GM23248 (cell line): ENCODE measurements at places on chromosomes 2 and 18.

DNA sequence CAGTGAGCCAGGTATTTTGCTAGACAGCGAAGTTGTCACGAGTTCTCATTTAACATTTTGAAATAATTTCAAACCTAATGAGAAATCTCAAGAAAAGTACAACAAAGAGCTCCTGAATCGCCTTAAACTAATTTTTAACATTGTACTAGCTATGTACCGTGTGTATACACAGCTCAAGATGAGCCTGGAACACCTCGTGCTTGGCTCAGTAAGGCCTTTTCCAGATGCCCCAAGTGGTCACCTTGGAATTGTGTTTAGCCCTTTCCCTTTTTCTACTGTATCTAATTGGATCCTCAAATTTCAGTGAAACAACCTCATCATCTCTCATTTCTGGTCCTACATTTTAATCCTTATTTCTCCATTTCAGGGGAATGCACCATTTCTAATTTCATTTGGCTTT is 7.2 kb downstream of the PTPN4 start:
- H3K4me3 ChIP-seq, result no peak overlapping the region
- H3K27ac ChIP-seq, result no peak overlapping the region
- H3K27me3 ChIP-seq, result no peaks in the 10 kb centered on the region
- no peak for DNase-seq
- H3K4me1 ChIP-seq, result peaks cover 12% of the 10 kb centered on the region

DNA sequence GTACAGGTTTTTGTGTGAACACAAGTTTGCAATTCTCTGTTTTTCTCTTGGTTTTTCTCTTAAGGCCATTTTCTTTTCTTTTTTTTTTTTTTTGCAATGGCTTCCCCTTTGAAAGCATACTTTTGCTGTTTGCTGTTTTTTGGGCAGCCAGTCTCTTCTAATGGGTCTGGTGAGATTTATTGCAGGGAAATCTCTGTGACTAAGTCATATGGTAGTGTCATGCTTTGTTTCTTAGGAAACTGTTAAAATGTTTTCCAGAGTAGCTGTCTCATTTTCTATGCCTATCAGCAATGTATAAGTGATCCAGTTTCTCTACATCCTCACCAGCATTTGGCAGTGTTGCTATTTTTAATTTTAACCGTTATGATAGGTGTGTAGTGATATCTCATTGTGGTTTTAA is 27.9 kb upstream of the CDCA7 start:
- no peaks in the 10 kb centered on the region for H3K4me1 ChIP-seq
- H3K27me3 ChIP-seq, result 0 out of 2 replicates have a peak, but pooled peaks cover 6% of the 10 kb centered on the region
- H3K36me3 ChIP-seq, result no peaks in the 10 kb centered on the region
- peak; percentile 59 for DNase-seq
- H3K27ac ChIP-seq, result no peak overlapping the region

DNA sequence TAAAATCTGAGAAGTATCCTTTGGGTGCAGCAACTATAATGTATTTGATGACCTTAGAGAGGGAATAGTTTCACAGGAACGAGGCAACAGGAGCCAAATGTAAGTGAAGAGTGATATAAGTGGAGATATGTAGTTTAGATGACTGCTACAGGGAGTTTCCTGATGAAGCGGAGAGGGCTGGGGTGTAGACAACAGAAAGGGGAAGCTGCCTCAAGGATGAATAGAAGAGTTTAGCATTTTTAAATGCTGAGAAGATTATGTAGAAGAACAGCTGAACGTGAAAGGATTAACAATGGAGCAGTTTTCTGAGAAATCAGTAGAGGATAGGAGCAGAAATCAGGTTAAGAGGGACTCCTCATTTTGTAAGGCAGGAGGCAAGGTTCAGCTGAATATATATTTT is 133.3 kb downstream of the LCLAT1 start:
- no peaks in the 10 kb centered on the region for H3K4me1 ChIP-seq
- no peak overlapping the region for H3K27ac ChIP-seq
- H3K36me3 ChIP-seq, result no peaks in the 10 kb centered on the region
- no peaks in the 10 kb centered on the region for H3K27me3 ChIP-seq
- DNase-seq, result no peak
- H3K4me3 ChIP-seq, result no peak overlapping the region

- no peak overlapping the region for H3K4me3 ChIP-seq
- no peak overlapping the region for H3K27ac ChIP-seq
- no peaks in the 10 kb centered on the region for H3K4me1 ChIP-seq
- no peaks in the 10 kb centered on the region for H3K36me3 ChIP-seq
Observed at GRCh38 chr2:8691859-8692437, 10.1 kb downstream of the ID2 start.

- no peaks in the 10 kb centered on the region for H3K36me3 ChIP-seq
- no peaks in the 10 kb centered on the region for H3K4me1 ChIP-seq
- DNase-seq, result no peak
- no peak overlapping the region for H3K27ac ChIP-seq
- H3K4me3 ChIP-seq, result no peak overlapping the region
- no peaks in the 10 kb centered on the region for H3K27me3 ChIP-seq
Observed at GRCh38 chr2:227248876-227249275, 76.2 kb upstream of the MFF start.

GRCh38 chr2:7033136-7033960 is 116.1 kb downstream of the RNF144A start:
- DNase-seq, result no peak
- H3K4me1 ChIP-seq, result no peaks in the 10 kb centered on the region
- no peak overlapping the region for H3K27ac ChIP-seq
- H3K36me3 ChIP-seq, result no peaks in the 10 kb centered on the region

DNA sequence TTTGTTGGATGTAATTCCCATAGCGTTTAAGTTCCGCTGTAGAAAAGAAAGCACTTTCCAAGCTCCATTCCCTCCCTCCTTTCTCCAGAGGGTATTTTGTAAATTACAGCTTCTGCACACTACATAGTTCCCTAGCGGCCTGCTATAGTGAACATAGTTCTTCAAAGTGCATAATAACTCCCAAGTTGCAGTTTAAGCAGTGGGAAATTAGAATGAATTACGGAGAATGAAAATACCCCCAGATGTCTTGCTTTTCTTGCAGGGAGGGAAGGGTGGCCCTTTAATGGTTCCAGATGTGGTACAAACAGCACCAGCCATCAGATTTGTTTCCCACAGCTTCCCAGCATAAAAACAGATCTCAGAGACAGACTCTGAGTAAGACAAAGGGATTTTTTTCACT is 893.9 kb downstream of the SUCLG1 start:
- no peak overlapping the region for H3K4me3 ChIP-seq
- H3K27me3 ChIP-seq, result no peaks in the 10 kb centered on the region
- no peaks in the 10 kb centered on the region for H3K36me3 ChIP-seq
- H3K4me1 ChIP-seq, result no peaks in the 10 kb centered on the region

DNA sequence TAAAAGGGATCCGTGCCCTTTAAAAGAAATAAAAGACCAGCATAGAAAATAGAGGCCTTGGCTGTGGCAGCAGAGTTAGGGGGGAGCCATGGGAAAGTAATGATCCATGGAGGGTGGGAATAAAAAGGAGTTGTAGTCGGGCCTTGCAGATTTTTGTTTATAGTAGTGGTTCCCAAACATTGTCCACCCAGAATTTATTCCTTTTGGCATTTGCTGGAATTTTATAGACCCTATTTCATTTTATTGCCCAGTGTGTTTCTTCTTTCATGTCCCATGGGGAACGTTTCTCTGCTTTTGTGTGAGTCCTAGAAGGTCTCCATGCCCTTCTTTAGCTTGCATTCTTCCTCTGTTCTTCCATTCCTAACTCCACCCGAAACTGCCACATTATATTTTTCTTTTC is 222.2 kb downstream of the LTBP1 start:
- no peaks in the 10 kb centered on the region for H3K36me3 ChIP-seq
- no peak overlapping the region for H3K27ac ChIP-seq
- H3K4me3 ChIP-seq, result no peak overlapping the region
- no peaks in the 10 kb centered on the region for H3K27me3 ChIP-seq

- H3K36me3 ChIP-seq, result no peaks in the 10 kb centered on the region
- no peak overlapping the region for H3K27ac ChIP-seq
- no peak overlapping the region for H3K4me3 ChIP-seq
Observed at GRCh38 chr2:151552287-151552686, 142.6 kb downstream of the RIF1 start.

DNA sequence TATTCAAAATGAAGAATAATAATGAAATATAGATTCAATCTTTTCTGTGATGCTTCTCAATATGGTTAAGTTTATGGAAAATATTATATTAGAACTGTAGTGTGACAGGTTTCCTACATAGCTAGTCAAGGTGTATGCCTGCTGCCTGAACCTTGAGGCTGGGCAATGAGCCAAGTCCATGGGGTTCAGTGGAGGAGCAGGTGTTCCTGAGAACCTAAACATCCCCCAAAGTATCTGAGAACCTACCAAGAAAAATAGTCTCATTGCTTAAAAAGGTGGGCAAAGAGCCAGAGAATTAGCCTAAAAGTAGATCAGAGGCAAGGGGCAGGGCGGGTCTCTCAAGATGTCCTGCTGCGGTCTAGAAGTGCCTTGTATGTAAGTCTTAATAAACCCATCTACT is 185.9 kb upstream of the SPHKAP start:
- H3K36me3 ChIP-seq, result no peaks in the 10 kb centered on the region
- H3K4me3 ChIP-seq, result no peak overlapping the region
- no peaks in the 10 kb centered on the region for H3K4me1 ChIP-seq
- no peaks in the 10 kb centered on the region for H3K27me3 ChIP-seq
- no peak overlapping the region for H3K27ac ChIP-seq

GRCh38 chr2:188395903-188396689 is 104.4 kb downstream of the GULP1 start:
- no peaks in the 10 kb centered on the region for H3K36me3 ChIP-seq
- DNase-seq, result no peak
- H3K4me3 ChIP-seq, result no peak overlapping the region
- H3K27me3 ChIP-seq, result no peaks in the 10 kb centered on the region
- no peak overlapping the region for H3K27ac ChIP-seq

GRCh38 chr2:209578394-209579001 is 154.7 kb downstream of the MAP2 start:
- no peaks in the 10 kb centered on the region for H3K36me3 ChIP-seq
- no peak overlapping the region for H3K4me3 ChIP-seq
- no peaks in the 10 kb centered on the region for H3K27me3 ChIP-seq
- DNase-seq, result no peak

DNA sequence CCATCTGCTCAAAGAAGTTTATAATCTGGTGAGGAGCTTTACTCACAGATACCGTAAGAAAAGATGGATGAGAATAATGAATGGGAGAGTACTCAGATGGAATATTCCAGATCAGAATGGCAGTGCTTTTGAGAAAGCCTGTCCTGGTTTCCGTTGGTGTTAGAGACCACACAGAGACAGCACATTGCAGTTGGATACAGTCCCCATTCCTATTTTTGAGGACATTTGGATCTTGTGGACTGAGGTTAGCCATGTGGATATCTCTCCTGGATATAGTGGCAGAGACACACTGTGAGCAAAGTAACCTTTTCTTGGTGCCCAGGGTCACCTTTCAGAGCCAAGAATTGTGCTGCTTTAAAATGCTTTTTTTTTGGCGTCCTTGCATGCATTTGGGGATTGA is 63.7 kb downstream of the TANC1 start:
- H3K27ac ChIP-seq, result no peak overlapping the region
- H3K4me1 ChIP-seq, result peaks cover 22% of the 10 kb centered on the region
- no peak overlapping the region for H3K4me3 ChIP-seq

- no peak overlapping the region for H3K27ac ChIP-seq
Observed at GRCh38 chr18:56568986-56569385, 69.4 kb downstream of the TXNL1 start.

DNA sequence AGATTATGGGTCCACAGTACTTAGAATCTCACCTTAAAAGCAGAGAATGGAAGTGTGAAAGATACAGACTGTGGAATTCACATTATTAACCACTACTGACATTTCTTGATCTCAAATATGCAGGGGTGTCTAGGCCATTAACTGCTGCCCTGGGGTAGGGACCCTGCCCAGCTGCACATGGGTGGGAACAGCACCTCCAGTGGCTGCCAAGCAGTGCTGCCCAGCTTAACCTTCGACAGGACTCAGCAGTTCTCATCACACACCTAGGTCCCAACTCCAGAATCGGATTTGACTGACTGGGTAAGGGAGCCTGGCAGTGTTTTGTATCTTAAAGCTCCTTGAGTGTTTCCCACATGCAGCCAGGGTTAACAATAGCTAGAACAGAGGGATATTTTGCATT is 14.9 kb downstream of the ERFE start:
- H3K4me3 ChIP-seq, result no peak overlapping the region
- H3K4me1 ChIP-seq, result peaks cover 28% of the 10 kb centered on the region
- H3K27me3 ChIP-seq, result no peaks in the 10 kb centered on the region

DNA sequence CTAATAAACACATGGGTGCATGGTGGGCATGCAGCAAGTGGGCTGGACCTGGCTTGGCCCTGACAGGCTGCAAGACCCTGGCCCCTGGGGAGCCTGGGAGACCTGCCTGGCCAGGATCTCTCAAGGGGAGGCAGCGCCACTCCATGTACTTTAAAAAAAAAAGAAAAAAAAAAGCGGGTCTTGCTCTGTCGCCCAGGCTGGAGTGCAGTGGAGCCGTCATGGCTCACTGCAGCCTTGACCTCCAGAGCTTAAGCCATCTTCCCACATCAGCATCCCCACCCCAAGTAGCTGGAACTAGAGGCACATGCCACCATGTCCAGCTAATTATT is 29.5 kb upstream of the SEMA4C start:
- no peak for DNase-seq
- H3K27ac ChIP-seq, result no peak overlapping the region
- no peaks in the 10 kb centered on the region for H3K4me1 ChIP-seq
- H3K36me3 ChIP-seq, result no peaks in the 10 kb centered on the region
- no peaks in the 10 kb centered on the region for H3K27me3 ChIP-seq
- no peak overlapping the region for H3K4me3 ChIP-seq

GRCh38 chr2:67880291-67880761 is 182.5 kb downstream of the C1D start:
- DNase-seq, result no peak
- no peak overlapping the region for H3K4me3 ChIP-seq
- no peaks in the 10 kb centered on the region for H3K36me3 ChIP-seq
- H3K27me3 ChIP-seq, result no peaks in the 10 kb centered on the region
- peaks cover 23% of the 10 kb centered on the region for H3K4me1 ChIP-seq

DNA sequence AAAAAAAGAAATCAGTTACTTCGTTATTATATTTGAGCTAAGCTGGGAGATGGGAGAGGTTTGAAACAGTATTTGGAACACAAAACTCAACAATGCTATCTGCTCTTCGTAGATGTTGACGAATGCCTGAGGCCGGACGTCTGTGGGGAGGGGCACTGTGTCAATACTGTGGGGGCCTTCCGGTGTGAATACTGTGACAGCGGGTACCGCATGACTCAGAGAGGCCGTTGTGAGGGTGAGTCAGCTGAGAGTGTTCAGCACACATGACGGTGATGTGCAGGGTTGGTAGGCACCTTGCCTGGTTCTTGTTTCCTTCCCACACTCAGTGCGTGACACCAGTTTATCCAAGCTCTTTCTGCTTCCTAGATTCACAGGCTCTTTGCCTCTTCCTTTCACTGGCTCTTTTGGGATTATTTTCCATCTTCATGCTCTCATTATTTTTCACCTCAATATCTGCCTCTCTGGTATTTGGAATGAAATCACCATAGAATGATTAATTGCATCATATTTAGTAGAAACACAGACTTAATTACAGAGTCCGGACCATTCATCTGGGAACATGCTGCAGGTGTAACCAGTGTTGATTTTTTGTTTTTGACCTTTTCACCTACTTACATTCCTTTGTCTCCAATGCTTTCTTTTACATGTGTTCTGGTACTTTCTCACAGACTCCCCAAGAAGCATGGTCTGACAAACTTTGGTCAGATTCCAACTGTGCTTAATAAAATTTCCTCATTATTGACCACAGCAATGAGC is 200.6 kb upstream of the RASGRP3 start:
- H3K27ac ChIP-seq, result peak overlapping the region; percentile 87
- peak; percentile 99 for DNase-seq
- no peaks in the 10 kb centered on the region for H3K27me3 ChIP-seq
- H3K36me3 ChIP-seq, result peaks cover 24% of the 10 kb centered on the region
- H3K4me3 ChIP-seq, result no peak overlapping the region

- H3K27ac ChIP-seq, result no peak overlapping the region
- H3K27me3 ChIP-seq, result no peaks in the 10 kb centered on the region
- H3K36me3 ChIP-seq, result no peaks in the 10 kb centered on the region
Observed at GRCh38 chr2:151777487-151777886, 43.2 kb upstream of the NEB start.
